Glutamatergic neuron (in vitro differentiated cells): ENCODE measurements at places on chromosomes 3 and 15. TPM values are rescaled to one million over a fixed set of nuclear protein-coding genes. Genes with fewer than 3 reads are reported as not detected.

GRCh38 chr15:39920510-39921273 is 626 bp upstream of the GPR176 start:
- peak; percentile 79 for DNase-seq

- no peak for DNase-seq
Observed at GRCh38 chr3:8767256-8767666, 2.2 kb downstream of the OXTR start.

The PLOD2 gene
- total RNA-seq = 45.6 TPM

DNA sequence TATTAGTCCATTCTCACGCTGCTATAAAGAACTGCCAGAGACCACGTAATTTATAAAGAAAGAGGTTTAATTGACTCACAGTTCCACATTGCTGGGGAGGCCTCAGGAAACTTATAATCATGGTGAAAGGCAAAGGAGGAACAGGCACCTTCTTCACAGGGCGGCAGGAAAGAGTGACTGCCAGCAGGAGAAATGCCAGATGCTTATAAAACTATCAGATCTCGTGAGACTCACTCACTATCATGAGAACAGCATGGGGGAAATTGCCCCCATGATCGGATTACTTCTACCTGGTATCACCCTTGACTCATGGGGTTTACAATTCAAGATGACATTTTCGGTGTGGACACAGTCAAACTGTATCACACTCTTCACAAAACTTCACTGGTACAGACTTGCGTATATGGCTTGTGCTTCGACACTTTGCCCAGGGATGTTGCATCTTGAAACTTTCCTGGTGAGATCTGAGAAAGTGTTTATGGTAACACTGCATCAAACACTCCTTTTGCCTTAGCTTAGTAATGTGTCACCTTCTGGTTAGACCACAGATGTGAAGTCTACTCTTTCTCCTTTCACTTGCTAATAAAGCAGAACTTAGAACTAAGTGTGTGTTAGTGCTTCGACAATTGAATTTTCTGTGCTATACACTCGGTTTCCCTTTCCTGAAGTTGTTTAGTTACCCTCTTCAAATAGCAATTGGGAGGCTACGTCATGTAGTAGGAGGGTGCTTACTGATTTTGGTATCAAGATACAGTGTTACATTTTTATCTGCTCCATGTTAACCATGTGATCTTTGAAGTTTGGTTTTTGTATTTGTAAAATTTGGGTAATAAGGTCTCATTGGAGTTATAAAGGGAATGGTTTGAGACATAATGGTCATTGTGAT is 185.7 kb downstream of the LPP start:
- DNase-seq = no peak

The STRC gene
- 1.4 TPM for total RNA-seq

DNA sequence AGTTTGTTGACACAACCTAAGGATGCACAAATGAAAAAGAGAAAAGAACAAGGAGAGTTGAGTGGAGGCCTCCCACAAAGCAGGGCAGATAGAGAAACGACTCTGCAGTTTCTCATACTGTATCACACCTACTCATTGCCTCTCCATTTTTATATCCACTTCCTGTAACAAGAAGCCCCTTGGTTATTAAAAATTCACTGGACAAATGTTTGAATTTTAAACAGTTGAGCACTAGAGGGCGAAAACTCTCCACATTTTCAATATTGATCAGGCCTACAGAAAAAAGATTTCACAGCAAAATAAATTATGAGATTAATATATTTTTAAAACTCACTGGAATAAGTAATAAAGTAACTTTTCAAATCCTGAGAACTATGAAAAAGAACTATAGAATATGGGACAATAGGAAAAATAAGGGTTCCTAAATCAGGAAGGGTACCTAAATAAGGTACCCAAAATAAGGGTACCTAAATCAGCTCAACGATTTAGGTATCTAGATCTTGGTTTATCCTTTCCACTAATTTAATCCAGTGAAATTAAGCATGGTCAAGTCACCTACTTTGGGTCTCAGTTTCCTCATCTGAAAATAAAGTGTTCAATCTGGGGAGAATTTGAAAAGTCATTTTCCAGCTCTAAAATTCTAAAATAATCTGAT is 47.0 kb upstream of the PPIB start:
- no peak for DNase-seq

DNA sequence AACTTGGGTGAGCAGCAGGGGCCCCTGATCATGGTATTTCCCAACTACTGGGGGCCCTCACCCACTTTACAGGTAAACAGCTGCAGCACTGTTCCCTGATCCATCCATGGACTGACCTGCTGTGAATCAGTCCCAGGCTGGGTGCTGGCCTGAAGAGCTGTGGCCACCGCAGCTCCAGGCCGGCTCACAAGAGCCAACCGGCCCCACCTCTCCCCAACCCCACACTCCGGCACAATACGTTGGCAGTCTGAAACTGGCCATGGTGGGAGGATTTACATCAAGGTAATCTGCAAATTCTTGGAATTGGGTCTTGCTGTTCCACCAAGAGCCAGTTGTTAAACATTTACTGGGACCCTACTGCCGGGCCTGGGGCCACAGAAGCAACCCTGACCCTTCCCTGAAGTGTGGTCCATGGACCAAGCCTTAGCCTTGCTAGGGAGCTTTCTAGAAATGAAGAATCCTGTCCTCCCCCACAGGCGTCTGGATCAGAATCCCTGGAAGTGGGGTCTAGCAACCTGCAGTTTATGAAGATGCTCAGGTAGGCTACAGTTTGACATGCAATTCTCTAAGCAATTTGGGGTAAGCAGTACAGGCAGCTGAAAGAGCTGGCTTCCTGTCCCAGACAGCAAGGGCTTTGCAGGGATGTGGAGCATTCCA is 3.7 kb downstream of the SLC6A20 start:
- DNase-seq = no peak

- DNase-seq = no peak
Observed at GRCh38 chr3:70882104-70882503, 569.7 kb upstream of the MDFIC2 start.

The ADAMTS17 gene
- total RNA-seq = 6.8 TPM

The EDC3 gene
- 66.0 TPM for total RNA-seq

GRCh38 chr3:121979246-121979645 is 42.8 kb downstream of the ILDR1 start:
- no peak for DNase-seq

DNA sequence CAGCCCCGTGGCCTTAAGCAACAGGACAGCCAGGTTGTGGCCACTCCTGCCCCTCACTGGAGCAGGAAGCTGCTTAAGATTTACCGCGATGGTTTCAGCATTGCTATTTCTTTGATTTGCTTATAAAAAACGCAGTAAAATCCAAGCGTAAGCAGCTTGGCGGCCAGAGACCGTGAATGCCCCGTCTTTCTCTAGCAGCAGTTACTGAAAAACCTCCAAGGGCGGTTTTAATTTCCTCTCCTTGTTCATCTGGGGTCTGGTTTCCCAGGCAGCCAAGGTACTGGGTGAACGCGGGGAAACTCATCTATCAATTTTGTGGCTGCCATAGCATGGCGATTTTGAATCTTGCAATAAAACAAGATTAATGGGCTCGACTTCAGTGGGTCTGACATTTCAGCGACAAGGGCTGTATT is 130.3 kb downstream of the MINAR1 start:
- DNase-seq = no peak

The VPS33B gene
- total RNA-seq = 31.7 TPM

The GOLGA8J gene
- not detected for total RNA-seq

DNA sequence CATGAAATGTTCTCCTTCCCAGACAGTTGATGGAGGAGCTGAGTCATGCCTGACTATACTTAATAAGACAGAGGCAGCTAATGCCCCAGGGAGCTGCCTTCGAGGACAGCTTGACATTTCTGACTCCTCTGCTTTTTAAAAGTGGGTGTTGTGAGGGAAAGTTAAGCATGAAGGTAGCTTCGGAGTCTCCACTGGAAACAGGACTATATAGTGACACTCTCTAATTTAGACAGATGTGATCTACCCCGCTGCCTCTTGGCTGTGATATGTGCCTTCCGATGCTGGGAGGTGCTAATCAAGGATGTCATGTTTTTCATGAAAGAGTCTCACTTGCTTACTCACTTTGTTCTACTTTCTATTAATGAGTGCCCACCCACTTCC is 72.7 kb downstream of the IL1RAP start:
- DNase-seq = no peak

GRCh38 chr3:115822579-115822978 is 199.3 kb downstream of the GAP43 start:
- DNase-seq = no peak

- no peak for DNase-seq
Observed at GRCh38 chr3:108183181-108183580, 39.0 kb downstream of the IFT57 start.

GRCh38 chr15:96882121-96882772 is 551.7 kb downstream of the NR2F2 start:
- no peak for DNase-seq

The C3orf22 gene
- total RNA-seq = not detected

The IL5RA gene
- total RNA-seq = not detected

GRCh38 chr15:78691851-78692421 is 50.9 kb upstream of the CHRNB4 start:
- no peak for DNase-seq

- peak; percentile 68 for DNase-seq
Observed at GRCh38 chr15:34754674-34755418, at the start of gene GJD2. Gene GJD2, minus strand, starts transcription at chr15:34754998. Its CDS starts 510 bp downstream, at chr15:34754488.

GRCh38 chr3:110307065-110307809 is 764.4 kb upstream of the NECTIN3 start:
- no peak for DNase-seq

The CASR gene
- not detected for total RNA-seq

GRCh38 chr3:122355612-122356011 is 27.4 kb downstream of the MIX23 start:
- no peak for DNase-seq

The TM4SF4 gene
- not detected for total RNA-seq

The IMPG2 gene
- total RNA-seq = 2.4 TPM
